ENCODE measurements at places on chromosomes 3 and 15.

DNA sequence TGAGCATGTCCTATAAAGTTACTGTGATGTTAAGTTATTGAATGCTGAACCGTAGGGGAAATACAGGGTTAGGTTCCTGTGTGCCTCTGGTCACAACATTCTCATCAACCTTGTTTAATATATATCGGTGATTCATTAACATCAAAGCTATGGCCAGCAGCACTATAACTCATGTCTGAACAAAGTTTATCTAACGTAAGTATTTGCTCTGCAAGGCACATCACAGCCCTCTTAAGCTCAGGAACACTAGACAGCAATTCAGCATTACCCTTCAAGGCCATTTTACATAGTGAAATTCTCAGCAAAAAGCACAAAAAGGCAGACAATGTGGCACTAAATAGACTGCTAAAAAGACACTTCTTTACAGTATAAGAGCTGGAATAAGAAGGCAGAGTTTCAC, 48.2 kb upstream of the FNDC3B start:
- DNase-seq: no peak

DNA sequence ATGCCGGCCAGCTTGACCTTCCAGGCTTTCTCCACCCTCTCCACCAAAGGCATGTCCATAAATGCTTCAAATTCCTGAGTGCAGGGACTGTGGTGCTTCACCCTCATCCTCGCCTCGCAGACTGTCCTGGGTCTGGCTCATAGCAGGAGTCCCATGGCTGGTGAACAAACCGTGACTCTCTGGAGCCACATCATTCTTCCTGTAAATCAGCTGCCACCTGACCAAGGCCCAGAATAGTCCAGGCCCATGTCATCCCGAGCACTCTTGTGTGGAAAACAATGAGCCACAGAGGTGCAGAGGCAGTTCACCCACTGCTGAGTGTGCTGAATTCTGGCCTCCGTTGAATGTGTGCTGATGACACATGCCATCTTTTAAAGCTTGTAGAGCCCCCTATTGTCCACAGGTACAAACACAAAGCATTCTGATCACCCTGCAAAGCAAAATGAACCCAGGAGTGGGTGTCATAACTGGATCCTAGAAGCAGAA, 68.6 kb downstream of the ABHD5 start:
- no peak for DNase-seq

DNA sequence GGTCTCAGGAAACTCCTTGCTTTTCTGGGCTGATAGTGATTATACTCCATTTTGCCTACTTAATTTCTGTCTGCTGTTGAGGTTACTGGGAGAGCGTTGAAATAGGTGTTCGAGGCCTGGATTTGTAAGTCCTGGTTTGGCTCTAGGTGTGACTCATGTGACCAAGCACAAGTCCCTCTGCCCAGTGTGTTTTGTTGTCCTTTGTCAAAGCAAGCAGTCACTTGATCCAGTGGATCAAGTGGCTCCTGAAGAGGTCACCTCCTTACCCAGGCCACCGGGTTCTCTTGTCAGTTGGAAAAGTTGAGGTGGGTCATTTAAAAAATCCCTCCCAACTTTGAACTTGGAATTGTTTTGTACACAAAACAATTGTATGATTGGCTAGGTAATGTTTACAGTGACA, 70.0 kb downstream of the LPP start:
- DNase-seq: no peak

DNA sequence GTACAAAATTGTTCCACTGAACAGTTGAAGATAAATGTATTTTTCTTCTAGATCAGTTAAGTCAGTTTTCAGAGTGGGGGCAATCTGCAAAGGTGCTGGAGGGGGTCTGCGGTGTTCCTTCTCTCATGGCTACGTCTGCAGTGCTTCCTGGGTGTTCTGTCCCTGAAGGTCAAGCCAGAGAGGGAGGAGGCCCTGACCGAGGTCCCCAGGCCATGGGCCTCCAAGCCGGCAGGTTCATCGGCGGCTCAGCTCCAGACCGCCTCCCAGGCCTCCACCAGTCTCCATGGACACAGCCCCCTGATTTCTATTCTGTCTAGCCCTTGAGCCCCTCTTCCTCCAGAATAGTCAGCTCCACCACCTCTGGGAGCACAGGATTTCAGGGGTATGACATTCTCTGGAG, 28.5 kb upstream of the TSEN2 start:
- no peak for DNase-seq

- DNase-seq: no peak
Observed at GRCh38 chr3:99895703-99896441, 78.2 kb downstream of the CMSS1 start.

GRCh38 chr15:70701891-70702568, 61.3 kb downstream of the UACA start:
- DNase-seq: no peak

DNA sequence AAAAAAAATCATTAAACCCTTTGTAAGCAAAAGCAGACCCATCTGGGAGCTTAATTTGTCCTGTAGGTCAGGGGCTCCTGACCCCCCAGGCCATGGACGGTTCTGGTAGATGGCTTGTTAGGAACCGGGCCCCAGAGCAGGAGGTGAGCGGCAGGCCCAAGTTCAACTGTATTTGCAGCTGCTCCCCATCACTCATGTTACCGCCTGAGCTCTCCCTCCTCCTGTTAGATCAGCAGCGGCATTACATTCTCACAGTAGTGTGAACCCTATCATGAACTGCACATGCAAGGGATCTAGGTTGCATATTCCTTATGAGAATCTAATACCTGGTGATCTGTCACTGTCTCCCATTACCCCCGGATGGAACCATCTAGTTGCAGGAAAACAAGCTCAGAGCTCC, 60.7 kb downstream of the FSIP1 start:
- no peak for DNase-seq

GRCh38 chr3:102194760-102195159, 240.1 kb upstream of the ZPLD1 start:
- no peak for DNase-seq

DNA sequence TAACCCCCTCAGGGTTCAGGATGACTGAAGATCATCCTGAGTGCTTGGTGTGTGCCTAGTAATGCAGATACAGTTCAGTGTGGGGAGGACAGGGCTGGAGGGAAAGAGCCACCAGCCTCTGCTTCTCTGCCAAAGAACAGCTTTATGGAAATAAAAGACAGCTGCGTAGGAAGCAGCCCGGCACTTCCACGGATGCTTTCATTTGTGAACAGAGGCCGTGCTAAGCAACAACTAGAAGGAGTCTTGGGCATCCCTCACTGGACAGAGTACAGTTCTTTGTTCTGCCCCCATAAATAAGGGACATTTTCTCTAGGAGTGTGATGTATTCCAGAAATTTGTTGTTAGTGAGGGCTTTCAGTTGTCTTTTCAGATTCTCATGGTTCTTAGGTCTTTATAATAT, 194.8 kb upstream of the RGMA start:
- DNase-seq: no peak

- DNase-seq: no peak
Observed at GRCh38 chr15:99409560-99409959, 156.2 kb upstream of the MEF2A start.

- no peak for DNase-seq
Observed at GRCh38 chr3:116050311-116050915, 394.9 kb downstream of the LSAMP start.

GRCh38 chr3:38479431-38480092, 16.6 kb upstream of the EXOG start:
- no peak for DNase-seq

- DNase-seq: no peak
Observed at GRCh38 chr3:158248261-158248660, 138.4 kb downstream of the RSRC1 start.

- no peak for DNase-seq
Observed at GRCh38 chr15:75695220-75695619, 17.4 kb downstream of the CSPG4 start.

GRCh38 chr15:38795471-38796245, 231.0 kb upstream of the RASGRP1 start:
- no peak for DNase-seq

DNA sequence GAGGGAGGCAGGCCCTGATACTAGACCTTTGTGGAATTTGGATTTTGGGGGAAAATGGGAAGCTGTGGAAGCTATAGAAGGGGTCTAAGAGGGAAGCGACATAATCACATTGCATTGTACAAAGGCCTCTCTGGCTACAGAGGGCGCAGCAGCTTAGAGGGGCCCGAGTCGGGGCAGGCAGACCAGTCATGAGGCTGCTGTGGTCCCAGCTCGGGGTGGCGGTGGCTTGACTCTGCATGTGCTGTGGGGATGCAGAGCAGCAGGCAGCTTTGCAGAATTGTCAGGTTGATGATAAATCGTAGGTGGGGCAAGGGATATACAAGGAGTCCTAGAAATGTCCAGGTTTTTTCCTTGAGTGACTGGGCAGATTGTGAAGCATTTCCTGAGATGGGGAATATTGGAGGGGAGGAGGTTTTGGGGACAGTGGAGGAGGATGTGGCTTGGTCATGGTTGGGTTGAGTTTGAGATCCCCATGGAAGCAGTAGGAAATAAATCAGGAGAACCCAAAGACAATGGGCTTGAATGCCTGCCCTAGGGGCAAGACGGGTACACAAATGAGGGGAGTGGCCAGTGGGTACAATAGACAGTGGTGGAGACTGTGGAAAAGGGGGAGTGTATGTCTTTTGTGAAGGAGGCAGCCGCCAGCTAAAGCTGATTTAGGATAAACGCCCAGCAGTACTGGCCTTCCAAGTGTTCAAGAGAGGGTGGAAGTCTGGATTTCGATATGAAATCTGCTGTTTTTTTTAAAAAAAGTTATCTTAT, 94.1 kb downstream of the HMG20A start:
- DNase-seq: no peak

DNA sequence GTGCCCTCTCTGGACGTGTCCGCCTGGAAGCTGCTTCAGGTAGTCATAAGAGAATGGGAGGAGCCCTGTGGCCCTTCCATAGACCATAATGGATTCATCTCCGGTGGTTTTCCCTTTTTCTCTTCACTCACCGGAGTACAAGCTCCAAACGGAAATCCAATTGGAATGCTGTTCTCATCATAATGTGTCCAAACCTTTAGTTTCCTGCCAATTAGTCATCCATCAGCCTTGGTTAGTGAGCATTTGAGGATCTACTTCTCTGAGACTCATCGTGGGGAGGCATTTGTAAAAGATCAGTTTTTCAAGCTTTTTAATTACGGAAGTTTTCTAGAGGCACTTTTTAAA, 34.9 kb downstream of the ABHD2 start:
- no peak for DNase-seq

DNA sequence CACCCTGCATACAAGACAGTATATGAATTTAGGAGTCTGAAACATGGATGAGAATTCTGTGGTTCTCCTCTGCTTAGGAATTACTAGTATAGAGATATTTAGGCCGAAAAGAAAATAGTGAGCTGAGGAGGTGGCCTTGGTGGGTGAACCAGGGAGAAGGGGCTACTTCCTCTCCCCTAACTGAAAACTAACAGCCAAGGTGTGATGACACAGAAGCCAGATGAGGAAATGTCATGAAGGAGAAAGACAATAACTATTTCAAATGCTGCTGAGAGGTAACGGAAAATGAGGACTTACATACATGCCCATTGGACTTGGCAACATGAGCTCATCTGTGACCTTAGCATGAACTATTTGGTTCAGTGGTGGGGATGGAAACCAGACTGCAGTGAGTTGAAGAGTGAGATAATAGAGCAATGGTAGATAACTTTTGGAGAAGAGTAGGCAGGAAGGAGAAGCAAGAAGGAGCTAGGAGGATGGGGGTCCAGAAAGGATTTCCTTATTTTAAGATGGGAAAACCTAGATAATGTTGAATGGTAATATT, 114.4 kb upstream of the TSPAN3 start:
- DNase-seq: no peak

- no peak for DNase-seq
Observed at GRCh38 chr3:171824116-171824515, 13.8 kb upstream of the PLD1 start.

DNA sequence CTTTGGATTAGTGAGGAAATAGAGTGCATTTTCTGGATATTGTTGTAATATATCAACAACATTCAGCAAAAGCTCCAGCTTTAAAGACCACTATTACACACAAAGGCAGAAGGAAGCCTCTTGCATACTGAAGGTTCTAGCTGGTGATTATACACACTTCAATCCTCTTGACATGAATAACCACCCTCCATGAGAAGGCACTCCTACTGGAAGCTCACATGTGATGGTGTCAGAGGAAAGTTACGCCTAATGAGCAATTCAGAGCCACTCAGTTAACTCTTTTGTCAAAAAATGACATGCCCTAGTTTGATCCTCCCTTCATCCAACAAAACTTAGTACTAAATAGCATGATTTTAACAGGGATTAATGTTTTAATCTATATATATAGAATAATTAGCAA, 124.6 kb upstream of the LYSMD4 start:
- DNase-seq: no peak

- no peak for DNase-seq
Observed at GRCh38 chr15:67107014-67107812, 41.8 kb downstream of the SMAD3 start.

DNA sequence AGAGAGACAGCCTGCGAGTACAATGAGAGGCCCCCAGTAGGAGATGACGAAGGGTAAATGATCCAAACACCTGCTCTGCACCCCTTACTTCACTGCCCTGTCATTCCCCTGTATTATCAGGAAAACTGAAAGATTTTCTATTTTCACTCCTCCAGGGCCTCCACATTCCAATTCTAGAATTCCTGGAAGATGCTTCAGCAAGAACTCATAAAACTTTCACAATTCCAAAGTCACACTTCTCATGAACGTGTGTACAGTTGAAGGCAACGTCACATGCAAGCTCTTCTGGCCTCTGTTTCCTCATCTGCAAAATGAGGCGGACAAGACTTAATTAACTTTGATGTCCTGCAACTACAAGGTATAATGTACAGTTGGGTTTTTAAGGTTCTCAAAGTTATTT, 62.8 kb upstream of the SPATA12 start:
- no peak for DNase-seq

DNA sequence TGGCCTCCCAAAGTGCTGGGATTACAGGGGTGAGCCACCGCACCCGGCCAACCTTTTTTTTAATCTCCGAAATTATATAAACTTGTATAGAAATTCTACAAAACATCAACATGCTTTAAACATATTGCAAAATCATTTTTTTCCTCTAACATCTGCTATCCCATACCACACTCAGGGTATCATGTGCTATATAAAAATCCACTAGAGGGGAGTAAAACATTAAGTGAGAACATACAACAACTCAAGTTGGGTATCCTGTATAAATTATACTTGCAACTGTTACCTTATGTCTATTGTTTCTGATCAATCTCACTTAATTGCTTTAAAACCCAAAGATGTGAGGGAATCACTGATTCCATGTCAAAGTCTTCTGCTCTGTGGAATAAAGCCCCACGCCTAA, 71.9 kb upstream of the FBN1 start:
- DNase-seq: no peak

- DNase-seq: no peak
Observed at GRCh38 chr3:40499952-40500351, 5.9 kb upstream of the ZNF620 start.

DNA sequence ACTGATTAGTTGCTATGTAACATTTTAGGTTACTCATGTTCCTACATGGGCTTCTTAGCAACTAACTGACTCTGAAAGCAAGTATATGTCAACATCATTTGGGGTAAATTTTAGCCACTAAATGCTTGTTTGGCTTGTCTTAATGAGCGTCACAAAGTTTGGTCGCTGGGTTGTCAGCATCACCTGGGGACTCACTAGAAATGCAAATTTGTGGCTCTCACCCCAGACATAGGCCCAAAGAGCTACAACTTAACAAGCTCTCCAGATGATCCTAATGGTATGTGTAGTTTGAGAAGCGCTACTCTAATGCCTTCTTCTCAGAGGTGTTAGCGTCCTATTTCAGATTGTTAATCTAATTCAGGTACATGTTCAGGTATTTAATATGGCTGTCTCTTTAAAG, 32.7 kb upstream of the CPOX start:
- no peak for DNase-seq
